ENCODE measurements at places on chromosomes 2 and 18.

DNA sequence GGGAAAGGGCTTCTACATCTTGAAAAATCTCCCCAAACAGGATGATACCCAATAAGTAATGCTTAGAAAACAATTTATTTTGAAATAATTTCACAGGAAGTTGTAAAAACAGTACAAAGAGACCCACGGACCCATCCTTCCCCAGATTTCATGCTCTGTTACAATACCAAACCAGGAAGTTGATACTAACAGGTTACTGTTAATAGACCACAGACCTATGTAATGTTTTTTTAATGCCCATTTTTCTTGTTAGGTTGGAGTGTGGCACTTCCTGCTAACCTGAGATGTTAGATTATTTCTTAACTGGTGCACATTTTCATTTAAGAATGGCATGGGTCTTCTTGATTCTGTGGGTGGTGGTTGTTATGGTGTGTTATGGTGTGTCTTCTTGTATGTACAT lies 21.4 kb upstream of the MGAT5 start:
- DNase-seq = no peak

DNA sequence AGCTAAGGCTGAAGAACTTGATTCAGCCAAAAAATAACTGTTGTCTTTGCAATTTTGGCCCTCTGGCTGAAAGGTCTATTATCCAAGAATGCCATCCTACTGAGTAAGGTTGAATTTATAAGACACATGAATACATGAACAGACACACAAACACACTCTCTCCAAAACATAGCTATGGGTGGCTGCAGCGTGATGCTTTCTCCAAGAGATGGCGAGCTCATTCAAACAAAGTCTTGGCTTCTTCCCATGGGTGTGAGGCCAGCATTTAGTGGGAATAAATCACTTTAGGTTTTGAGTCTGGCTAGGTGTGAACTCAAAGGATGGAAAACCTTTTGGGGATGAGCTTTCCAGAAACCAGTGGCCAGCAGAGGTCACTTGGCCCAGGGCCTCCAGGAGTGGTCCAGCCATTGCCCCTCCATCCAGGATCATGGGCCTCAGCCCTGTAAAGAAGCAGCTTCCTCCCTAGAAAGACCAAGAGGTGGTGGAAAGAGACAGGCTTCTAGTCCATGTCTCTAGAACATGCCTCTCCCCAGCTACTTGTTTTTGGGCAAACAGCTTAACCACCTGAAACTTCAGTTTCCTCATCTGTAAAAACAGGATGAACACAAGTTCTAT lies 11.0 kb upstream of the OSR1 start:
- DNase-seq = no peak

DNA sequence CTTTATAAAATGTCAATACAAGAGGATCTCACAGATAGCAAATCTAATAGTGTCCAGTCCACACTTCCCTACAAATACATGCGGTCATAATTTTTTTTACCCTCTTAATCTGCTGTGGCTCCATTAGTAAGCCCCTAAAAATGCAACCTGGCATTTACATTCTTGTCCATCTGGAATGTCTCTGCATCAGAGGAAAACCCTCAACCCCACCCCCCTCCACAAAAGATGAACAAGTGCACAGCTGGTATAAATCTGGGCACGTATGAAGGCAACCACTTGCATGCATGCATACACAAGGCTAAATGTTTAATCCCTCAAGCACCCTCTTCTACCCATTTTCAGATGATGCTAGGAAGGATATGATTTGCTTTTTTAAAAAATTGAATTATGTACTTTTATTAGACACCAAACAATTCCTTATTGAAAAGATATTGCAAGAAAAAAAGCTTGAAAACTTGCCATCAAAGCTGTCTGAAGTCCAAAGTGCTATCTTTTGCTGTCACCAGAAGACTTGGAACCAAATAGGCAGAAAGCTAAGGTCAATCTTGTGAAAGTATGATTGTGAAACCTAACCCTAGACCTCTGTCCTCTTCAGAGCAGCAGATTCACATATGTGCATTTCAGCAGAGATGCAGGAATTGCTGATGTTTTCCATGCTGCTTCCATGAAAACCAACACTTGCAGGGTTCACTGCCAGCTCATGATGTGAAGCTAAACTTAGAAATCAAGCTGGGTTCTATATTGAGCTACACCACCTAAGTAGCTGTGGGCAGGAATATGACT lies 39.0 kb downstream of the IRS1 start:
- DNase-seq = no peak

- no peak for DNase-seq
These were observed 3.3 kb downstream of the ST6GAL2 start for GRCh38 chr2:106882673-106883072.

GRCh38 chr2:70958759-70959158 lies 19.7 kb upstream of the ANKRD53 start:
- DNase-seq = no peak

DNA sequence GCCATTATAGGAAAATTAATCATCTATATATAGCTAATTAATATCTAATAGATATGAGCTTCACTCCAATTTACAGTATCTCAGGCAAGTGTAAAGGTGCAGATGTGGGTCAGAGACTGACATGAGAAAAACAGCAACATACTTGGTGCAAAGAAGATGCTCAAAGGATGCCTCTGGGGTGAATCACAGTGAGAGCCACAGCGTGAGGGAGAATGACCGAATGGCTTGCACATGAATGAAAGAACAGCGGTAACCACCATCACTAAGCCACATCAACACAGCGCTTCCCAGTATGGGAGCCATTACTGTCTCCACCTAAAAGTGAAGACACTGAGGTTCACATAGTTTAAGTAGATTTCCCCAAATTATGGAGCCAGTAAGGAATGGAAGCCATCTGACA lies 423.4 kb upstream of the ID2 start:
- no peak for DNase-seq

DNA sequence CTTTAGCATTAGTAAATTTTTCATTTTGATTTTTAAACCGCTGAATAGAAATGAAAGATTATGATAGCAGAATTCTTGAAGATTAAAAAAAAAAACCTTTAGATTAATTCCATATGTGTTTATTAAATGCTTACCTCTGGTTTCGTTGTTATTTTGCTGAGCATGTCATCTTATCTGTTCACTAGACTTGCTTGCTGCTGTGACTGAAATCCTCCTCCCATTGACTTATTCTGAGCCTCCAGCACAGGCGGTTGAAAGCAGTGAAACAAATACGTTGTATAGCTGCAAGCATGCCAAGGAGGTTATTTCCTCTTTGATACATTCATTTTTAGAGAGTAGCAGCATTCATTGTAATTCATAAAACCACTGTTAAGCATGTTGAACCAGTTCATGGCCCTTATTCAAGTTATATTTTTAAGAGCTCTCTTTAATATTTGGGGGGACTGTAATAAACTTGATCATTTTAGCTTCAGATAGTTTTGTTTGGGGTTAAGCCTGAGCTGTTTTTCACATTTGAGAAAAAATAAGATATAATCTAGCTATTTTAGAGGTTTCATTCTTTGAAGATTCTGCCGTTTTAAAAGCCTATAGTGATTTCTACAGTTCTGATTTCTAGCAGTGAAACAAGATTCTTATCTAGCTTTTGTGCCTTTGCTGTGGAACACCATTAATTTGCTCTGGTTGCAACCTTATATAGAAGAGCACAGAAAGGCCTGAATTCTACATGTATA lies at the start of gene HTR2B:
HTR2B (minus strand) TSS at position 205 of the 731 bp plus-strand sequence. CDS start 1,278 bp downstream, outside the sequence.
- no peak for DNase-seq

- DNase-seq = no peak
These were observed 92.9 kb upstream of the CYP1B1 start for GRCh38 chr2:38168710-38169480.

- DNase-seq = no peak
These were observed 99.7 kb upstream of the MGAT4A start for GRCh38 chr2:98830571-98831145.
